Fibroblast of skin of left biceps (primary cell): ENCODE measurements at places on chromosomes 5 and 9.
A peak's percentile ranks its signal among the peaks of the same experiment; 100 is the strongest.

GRCh38 chr5:166566725-166567124, 1724.7 kb upstream of the WWC1 start:
- DNase-seq: no peak

DNA sequence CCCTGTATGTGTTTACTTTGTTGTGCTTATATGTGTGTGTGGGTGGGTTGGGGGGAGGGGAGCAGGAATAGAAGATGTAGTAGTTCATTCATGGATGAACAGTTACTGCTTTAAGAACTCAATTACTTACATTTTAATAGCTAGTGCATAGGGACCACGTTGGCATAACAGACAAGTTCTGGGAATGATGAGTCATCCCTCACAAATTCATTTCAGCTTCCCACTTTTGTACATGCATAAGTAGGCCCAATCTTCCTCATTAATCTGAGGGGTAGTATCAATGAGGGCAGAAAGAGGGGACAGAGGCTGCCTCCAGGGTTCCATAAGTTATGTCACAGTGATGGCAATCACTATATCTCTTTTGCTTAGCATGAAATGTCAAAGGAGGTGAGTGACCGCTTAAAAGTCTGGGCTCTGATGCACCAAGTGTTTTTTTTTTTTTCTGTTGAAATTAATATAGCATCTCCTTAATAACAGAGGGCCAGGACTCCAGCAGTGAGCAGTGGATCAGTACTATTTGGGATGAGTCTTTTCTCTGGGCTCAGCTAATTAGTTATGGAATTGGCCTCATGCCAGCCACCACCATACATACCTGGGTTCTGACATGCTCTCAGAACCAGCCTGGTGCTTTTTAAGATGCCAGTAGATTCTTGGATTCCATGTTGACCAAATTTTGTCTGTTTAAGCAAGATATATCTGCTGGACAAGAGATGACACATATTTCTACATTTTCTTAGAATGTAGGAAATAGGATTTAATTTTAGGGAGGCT, 37.1 kb downstream of the PRDM6 start:
- DNase-seq: peak; percentile 42

DNA sequence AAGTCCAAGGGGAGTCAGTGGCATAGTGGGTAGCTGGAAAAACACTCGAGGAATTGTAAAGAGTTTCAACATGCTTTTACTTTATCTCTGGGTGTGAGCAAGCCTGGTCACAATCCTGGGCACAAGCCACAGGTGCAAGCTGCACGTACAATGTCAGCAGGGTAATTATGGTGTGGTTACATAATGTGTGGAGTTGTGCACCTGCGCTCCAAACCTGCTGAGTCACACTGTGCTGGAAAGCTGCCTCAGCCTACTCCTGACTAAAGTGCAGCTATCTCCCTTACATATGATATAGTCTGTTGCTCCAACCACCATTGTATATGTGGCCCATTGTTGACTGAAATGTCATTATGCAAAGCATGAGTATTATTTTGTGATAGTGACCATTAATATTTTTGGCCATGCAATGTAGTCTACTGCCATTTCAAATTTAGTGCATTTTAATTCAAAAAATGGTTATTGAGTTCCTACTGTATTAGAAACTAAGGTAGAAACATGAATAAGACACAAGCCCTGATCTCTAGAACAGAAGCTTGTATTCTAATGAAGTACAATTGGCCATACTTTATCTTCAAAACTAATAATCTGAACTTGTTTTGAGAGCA, 160.9 kb upstream of the SLC30A5 start:
- DNase-seq: no peak

DNA sequence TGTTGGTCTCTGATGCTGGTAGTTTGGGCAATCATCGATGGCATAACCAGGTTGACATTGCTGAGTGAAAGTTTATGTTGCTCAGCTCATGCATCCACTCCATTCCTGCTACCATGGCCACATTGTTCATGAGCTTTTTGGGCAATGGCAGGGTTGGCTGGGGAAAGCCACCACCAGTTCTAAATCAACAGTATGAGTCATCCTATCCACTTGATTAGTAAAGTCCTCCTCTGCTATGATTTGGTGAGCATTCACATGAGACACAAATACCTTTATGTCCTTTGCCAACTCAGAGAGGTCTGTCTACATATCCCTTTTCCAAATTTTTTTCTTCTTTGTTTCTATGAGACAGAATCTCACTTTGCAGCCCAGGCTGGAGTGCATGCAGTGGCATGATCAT, 129.7 kb upstream of the FBN2 start:
- no peak for DNase-seq

- no peak for DNase-seq
Measured at GRCh38 chr5:90301248-90301647, 108.3 kb downstream of the CETN3 start.

DNA sequence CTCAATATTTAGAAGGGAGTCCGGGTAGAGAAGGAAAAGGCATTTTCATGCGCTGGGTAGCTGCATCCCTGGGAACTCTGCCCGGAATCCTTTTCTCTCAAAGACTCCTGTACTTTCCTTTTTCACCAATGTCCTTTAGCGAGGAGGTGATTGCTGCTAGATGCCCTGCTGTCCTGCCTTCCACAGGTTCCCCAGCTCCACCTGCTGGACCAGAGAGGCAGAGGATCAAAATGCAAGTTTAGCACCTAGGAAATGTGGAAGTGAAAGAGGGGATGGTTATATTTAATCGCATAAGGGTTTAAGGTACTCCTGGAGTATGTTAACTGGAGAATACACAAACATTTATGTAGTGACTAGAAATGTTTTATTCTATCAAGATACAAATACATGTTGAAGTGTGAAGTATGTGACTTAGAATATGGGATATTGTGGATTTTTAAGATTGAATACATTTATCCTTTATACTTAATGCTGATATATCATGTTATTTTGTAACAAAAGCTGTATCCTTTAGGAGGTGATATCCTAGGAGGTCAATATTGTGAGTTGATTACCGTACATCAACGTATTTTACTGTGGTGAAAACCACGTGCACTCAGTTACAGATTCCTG, 145.7 kb downstream of the ARHGAP26 start:
- no peak for DNase-seq

DNA sequence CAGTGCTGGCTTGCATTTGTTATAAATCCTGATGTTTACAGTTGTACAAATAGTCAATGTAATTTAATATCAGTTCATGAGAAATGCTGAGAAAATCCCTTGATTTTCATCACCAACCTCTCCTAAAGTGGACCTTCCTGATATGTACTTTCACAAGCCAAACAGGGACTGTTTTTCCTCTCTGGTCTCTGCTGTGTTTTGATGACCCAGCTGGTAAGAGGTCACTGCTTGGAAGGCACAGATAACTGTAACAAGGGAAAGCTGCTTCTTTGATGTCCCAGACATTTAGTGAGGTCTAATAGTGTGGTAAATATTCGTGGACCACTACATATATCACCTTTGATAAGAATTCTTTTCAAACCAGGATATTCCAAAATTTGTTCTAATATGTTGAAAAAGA, 68.7 kb upstream of the HAPLN1 start:
- no peak for DNase-seq

DNA sequence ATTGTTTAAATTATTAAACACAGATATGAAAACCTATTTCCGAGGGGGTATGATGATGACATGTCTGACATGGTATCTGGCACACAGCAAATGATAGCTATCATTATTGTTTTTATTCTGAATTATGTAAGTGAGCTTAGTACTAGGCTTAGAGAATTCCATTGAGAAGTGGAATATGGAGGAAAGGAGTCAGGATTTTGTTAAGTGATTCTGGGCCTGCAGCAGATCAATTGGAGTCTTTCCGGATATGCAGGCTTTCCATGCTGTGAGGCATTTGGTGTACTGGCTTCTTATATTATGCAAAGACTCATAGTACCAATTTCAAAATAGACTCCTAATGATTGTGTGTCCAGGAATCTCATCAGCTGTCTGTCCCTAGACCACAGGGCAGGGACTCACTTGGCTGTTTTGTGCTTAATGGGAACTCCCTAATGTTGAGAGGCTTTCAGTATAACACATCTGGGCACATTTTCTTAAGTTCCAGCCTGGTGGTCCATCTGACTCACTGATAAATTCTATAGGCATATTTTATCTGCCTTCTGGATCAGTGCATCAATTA, 180.0 kb upstream of the KLF9 start:
- no peak for DNase-seq

- DNase-seq: no peak
Measured at GRCh38 chr5:92144824-92145223, 761.7 kb upstream of the ARRDC3 start.

DNA sequence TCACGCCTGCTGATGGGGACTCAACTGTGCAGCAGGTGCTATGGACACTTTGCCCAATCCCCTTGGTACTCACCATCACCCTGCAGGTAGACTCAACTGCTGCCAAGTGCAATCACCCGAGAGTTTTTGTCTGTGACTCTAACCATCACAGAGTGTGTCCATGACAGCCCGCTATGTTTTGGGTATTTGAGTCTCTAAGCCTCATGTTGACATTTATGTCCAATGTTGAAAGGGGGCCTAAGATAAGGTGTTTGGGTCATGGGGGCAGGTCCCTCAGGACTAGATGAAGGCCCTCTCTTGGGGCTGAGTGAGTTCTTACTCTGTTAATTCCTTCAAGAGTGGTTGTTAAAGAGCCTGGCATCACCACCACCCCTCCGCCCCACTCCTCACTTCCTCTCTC, 44.1 kb upstream of the GABRP start:
- DNase-seq: no peak

DNA sequence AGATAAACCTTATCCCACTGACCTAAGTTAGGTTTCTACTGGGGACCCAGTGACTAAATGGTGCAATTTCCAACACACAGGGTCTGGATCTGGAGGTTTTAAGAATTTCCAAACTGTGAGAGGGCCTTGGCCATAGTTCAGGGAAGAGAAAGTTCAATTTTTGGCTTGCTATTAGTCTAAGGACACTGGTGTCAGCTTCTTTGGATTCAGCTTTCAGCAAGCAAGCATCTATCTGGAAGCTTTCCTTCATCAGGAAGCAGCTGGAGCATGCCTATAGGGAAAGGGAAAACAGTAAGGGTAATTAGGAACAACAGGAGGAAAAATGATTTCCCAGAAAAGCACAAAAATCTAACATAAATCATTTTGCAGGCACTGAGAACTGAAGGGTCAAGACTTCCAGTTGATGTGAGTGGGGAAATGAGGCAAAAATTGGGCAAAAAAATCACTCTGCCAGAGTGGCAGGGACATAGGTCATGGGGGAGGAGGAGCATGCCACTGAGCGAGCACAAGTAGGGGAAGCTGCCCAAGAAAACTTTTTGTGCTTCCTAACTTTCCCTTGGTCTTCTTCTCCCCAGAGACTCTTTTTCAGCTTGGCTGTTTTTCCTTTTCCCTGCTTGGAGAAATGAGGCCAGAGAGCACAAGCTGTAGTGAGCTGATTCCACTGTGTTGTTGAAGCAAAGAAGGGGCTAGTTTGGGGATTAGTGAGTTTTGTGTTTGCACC, 299.6 kb downstream of the FGF10 start:
- DNase-seq: no peak

DNA sequence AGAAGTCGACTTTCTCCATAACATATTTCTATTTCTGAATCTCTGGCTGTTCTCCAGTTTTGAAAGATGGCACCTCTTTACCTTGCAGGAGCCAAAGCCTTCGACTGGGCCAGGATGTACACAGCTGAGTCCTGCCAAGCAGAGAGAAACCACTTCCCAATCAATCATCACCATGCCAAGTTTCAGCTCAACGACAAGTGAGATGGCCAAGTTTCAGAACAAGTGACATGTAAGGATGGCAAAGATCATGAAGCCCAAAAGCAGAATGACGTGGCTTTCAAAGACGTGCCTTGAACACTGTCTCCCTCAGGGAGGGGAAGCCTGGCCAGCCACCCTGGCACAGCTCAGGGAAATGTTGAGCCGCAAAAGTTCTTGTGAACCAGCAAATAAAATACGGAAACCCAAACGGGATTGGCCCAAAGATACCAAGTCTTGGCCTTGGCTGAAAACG, 17.7 kb downstream of the STK10 start:
- no peak for DNase-seq

DNA sequence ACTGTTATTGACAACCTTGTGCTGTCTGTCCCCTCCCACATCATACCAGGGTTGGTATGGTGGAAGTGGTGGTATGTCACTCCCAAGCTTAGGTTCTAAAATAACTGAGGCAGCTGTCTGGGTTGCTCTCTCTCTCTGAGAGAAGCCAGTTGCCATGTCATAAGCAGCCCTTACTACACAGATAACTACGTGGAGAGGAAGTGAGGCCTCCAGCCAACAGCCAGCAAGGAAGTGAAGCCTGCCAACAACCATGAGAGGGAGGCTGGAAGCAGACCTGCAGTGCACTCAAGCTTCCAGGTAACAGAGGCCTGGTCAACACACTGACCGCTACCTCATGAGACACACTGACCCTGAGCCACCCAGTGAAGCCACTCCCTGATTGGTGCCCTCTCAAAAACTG, 18.6 kb downstream of the CTNNAL1 start:
- DNase-seq: no peak

GRCh38 chr9:113521693-113522255, 58.2 kb downstream of the RGS3 start:
- DNase-seq: no peak

- DNase-seq: no peak
Measured at GRCh38 chr9:29866556-29866955, 2293.3 kb upstream of the C9orf72 start.

GRCh38 chr5:147327421-147327820, 92.6 kb downstream of the STK32A start:
- DNase-seq: no peak

GRCh38 chr5:133582971-133583370, 29.4 kb downstream of the FSTL4 start:
- no peak for DNase-seq

- no peak for DNase-seq
Measured at GRCh38 chr9:125887172-125887571, 140.0 kb downstream of the PBX3 start.

DNA sequence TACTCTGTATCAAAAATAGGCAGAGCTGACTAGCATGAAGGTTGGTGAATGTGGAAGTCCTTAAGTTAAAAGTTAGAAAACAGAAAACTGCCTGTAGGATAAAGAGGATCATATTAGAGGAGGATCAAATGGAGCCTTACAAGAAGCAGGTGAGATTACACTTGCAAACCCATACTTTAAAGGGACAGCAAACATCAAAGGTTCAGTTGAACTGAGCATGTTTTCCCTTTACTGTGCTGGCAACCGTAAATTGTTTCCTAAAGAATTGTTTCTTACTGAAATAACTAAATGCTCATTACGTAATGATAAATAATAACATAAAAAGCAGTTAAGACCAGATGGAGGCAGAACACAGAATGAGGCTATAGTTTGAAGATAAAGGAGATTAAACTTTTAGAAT, 465.3 kb upstream of the FTMT start:
- DNase-seq: no peak
